ENCODE measurements at places on chromosomes 1 and 21. TPM values are rescaled to one million over a fixed set of nuclear protein-coding genes. Genes with fewer than 3 reads are reported as not detected.

DNA sequence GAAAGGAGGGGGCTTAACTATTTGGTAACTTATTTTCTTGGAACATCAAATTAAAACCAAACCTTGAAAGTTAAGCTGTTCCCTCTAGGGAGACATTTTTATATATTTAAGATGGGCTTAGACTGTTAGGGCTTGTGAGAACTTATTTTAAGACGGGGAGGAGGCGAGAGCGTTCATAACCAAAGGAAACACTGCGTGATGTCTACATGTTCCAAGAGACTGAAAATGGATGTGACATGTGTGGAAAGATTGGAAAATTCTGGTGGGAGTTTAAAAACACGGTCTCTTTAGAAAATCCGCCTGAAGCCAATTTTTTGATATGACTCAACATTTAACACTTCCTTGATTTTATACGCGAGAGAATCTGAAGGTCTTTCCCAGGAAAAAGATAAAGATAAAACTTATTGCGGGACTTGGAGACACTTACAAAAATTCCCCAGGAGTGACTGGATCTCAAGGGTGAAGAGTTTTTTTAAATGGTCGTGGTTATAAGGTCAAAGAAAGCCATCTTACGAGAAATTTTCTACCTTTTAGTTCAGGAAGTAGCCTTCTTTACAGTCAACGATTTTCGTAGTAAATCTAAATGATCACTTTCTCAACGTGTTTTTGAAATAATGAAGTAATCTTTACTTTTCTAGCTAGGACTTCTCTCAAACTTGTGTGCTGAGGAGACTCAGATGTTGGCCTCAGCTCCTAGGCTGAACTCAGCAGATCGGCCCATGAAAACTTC, 828 bp downstream of the PNRC2 start:
- no peaks in the 10 kb centered on the region for H3K27me3 ChIP-seq
- peaks cover 36% of the 10 kb centered on the region for H3K36me3 ChIP-seq
- H3K27ac ChIP-seq = peak overlapping the region; percentile 100
- H3K4me3 ChIP-seq = peak overlapping the region; percentile 99
- peaks cover 57% of the 10 kb centered on the region for H3K4me1 ChIP-seq
- no peak for DNase-seq

Gene APCS
- not detected for total RNA-seq

Gene TMEM51
- total RNA-seq = not detected

DNA sequence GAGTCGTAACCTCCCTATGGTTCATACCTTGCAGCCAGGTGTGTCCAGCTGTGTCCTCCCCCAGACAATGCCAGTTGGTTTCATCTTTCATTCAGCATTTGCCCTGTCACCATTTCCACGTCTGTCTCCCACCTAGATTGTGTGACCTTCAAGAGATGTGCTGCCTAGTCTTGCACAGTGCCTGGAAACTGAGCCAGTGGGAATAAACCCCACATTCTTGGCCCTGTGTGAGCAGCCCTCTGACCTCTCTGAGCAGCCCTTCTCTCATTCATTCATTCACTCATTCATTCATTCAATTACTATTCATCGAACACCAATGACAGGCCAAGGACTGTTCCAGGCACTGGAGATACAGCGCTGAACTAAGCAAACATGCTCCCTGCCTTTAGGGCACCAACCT, 115.7 kb downstream of the GRIK3 start:
- H3K27me3 ChIP-seq = peaks cover 19% of the 10 kb centered on the region
- no peak overlapping the region for H3K27ac ChIP-seq
- DNase-seq = no peak
- H3K4me1 ChIP-seq = no peaks in the 10 kb centered on the region
- peaks cover 1% of the 10 kb centered on the region for H3K36me3 ChIP-seq
- H3K4me3 ChIP-seq = no peak overlapping the region

DNA sequence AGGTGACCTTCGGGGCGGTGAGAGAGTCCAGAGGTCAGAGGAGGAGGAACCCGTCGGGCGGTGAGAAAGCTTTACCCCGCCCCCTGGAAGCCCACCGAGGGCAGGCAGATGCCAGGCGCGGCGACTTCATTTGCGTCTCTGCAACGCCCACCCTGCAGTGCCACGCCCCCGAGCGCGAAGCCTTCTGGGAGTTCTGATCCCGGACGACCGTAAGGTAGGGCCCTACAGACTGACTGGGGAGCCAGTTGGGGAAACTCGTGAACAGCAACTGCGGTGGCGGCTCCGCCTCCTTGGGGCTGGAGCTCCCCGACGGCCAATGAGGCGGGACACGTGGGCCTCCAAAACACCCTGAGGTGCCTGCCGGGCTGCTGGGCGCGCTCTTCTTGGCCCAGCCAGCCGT, 46.0 kb upstream of the EDARADD start:
- H3K36me3 ChIP-seq = peaks cover 1% of the 10 kb centered on the region
- H3K4me3 ChIP-seq = no peak overlapping the region

- no peak overlapping the region for H3K4me3 ChIP-seq
- no peak for DNase-seq
- H3K36me3 ChIP-seq = no peaks in the 10 kb centered on the region
- no peaks in the 10 kb centered on the region for H3K27me3 ChIP-seq
- H3K4me1 ChIP-seq = no peaks in the 10 kb centered on the region
Observed at GRCh38 chr21:23017989-23018388, 2019.8 kb downstream of the NCAM2 start.

Gene DNAJC28
- 0.58 TPM for total RNA-seq

GRCh38 chr1:53895421-53895820, 1.4 kb downstream of the DIO1 start:
- no peak for DNase-seq
- no peak overlapping the region for H3K27ac ChIP-seq
- H3K36me3 ChIP-seq = no peaks in the 10 kb centered on the region
- no peak overlapping the region for H3K4me3 ChIP-seq

DNA sequence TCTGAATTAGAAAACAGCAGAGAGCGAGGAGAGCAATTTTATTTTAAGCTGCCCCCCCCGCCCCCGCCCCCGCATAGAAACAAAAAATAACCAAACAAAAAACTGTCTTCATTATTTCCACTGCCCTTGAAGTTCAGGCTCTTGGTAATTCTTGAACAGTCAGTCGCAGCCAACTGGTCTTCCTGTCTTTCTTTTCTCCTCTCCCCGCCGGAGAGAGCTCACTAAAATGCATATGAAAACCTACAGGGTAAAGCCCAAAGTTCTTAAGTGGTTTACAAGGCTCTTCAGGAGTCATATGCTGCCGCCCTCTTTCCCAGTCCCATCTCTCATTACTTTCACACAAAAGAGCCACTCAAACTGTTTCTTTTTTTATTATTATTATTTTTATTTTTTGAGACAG, 1.1 kb upstream of the ANKRD35 start:
- peak overlapping the region; percentile 34 for H3K4me3 ChIP-seq
- H3K27me3 ChIP-seq = peaks cover 26% of the 10 kb centered on the region
- peaks cover 14% of the 10 kb centered on the region for H3K4me1 ChIP-seq
- no peaks in the 10 kb centered on the region for H3K36me3 ChIP-seq
- DNase-seq = no peak
- H3K27ac ChIP-seq = no peak overlapping the region

DNA sequence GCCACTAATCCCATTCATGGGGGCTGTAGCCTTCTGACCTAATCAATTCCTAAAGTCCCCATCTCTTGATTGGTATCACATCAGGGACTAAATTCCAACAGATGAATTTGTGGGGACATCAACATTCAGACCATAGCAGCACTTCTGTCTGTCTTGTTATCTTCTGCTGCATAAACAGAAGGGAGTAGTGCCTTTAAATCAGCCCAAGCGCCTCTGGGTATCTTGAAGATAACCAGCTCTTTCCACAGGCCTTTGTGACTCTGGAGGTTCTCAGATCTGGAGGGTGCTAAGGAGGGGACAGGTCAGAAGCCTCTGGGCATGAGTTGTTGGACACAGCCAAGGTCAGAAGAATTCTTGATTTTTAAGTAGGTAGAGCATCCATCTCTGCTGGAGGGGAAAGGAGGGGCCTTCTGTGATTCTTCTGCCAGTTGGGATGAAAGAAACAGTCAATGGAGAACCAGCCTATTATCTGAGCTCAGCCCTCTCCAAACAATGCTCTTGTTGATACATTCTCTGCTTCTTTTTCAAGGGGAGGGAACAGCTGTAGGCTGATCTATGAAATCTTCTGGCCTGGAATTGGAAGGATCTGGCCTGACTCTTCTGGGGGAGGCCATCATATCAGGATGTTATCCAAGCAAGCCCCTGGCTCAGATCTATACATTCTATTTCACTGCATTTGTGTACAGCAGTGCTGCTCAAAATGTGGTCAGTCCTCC, 31.3 kb upstream of the LRIG2 start:
- H3K4me1 ChIP-seq = peaks cover 23% of the 10 kb centered on the region
- H3K27ac ChIP-seq = peak overlapping the region; percentile 21
- peaks cover 2% of the 10 kb centered on the region for H3K36me3 ChIP-seq
- H3K27me3 ChIP-seq = no peaks in the 10 kb centered on the region
- no peak overlapping the region for H3K4me3 ChIP-seq
- DNase-seq = no peak

Gene C1QB
- not detected for total RNA-seq

Gene INTS7
- 29.4 TPM for total RNA-seq

Gene MYBPH
- not detected for total RNA-seq

DNA sequence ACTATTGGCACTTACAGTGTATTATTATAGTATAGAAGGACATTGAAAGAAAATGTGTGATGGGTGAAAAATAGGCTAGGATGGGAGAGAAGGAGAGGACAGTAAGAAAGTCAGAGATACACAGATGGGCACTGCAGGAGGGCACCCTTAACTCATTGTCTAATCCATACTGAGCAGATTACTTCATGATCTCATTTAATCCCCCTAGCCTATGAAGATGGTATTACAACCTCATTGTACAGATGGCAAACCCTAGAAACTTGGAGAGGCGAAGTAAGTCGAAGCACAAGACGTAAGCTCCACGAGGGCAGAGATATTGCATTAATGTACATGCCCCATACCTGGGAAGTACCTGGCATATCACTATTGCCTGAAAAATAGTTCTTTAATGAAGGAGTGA, 346.9 kb upstream of the DAB1 start:
- H3K4me1 ChIP-seq = no peaks in the 10 kb centered on the region
- no peak overlapping the region for H3K27ac ChIP-seq
- no peaks in the 10 kb centered on the region for H3K36me3 ChIP-seq

DNA sequence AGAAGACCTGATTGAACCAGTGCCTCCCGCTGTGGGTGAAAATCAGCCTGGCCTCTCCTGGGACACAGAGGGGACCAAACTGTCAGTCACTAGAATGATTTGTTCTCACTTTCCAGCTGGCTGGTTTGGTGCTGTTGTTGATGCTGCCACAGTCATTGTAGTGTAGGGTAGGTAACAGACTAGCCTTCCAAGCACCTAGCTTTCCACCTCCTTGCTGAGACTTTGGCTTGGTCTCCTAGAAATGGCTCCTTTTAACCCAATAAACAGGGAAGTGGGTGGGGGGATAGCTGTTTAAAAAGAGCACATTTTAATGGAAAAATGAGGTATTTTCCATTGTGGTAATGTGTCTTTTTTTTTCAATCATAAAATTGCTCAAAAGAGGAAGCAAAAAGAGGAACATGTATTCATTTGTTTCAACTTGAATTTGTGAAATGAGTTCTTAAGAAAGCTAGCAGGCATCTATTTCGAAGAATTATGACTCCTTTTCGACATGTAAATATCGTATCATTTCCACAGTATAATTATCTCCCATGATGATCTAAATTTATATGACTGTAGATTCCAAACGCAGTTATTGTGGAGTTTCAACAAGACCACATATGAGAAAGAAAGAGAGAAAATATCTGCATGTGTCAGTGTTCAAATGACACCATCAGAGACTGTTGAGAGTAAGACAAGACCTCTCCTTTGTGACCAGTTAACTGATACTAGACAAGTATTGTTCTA, 190.1 kb downstream of the HLX start:
- H3K4me1 ChIP-seq = peaks cover 2% of the 10 kb centered on the region
- no peak for DNase-seq
- peak overlapping the region; percentile 74 for H3K27ac ChIP-seq
- no peak overlapping the region for H3K4me3 ChIP-seq
- H3K36me3 ChIP-seq = no peaks in the 10 kb centered on the region

DNA sequence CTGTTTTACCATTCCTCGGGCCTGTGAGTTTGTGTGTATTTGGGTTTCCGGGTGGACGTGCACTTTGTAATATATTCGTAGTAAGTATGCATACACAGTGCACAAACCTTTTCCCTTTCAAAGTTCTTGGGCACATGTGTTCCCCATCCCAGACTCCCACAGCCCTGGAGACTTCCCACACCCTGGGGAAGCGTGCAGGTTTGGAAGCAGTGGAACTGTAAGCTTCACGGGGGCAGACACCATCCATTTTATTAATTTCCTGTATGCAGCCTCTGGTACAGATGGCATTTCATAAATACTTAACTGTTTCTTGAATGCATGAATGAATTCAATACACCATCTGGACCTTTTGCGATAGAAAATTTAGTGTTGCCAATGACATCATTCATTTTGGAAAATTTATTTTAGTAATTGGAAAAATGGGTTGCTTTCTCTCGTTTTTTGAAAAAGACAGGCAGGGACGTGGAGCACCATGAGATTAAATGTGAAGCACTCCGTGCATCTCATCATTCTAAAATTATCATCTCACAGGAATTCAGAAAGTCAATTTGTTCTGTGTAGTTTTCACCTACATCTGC, 10.8 kb downstream of the ETS2 start:
- H3K4me1 ChIP-seq = peaks cover 5% of the 10 kb centered on the region
- H3K36me3 ChIP-seq = peaks cover 74% of the 10 kb centered on the region
- DNase-seq = no peak
- H3K27ac ChIP-seq = no peak overlapping the region
- no peak overlapping the region for H3K4me3 ChIP-seq
- no peaks in the 10 kb centered on the region for H3K27me3 ChIP-seq

GRCh38 chr1:232147215-232147614, 482.7 kb downstream of the SIPA1L2 start:
- no peak overlapping the region for H3K4me3 ChIP-seq
- H3K4me1 ChIP-seq = no peaks in the 10 kb centered on the region
- DNase-seq = no peak
- H3K27ac ChIP-seq = no peak overlapping the region
- H3K27me3 ChIP-seq = peaks cover 4% of the 10 kb centered on the region

Gene CR1
- not detected for total RNA-seq

GRCh38 chr1:218481116-218481775, 136.1 kb downstream of the TGFB2 start:
- no peak overlapping the region for H3K4me3 ChIP-seq
- H3K4me1 ChIP-seq = peaks cover 2% of the 10 kb centered on the region
- DNase-seq = no peak
- H3K36me3 ChIP-seq = no peaks in the 10 kb centered on the region

GRCh38 chr1:159970932-159971342, 16.9 kb upstream of the SLAMF9 start:
- no peak for DNase-seq
- H3K4me3 ChIP-seq = no peak overlapping the region
- H3K27ac ChIP-seq = no peak overlapping the region
- H3K4me1 ChIP-seq = no peaks in the 10 kb centered on the region

Gene FCRL1
- total RNA-seq = 0.74 TPM

DNA sequence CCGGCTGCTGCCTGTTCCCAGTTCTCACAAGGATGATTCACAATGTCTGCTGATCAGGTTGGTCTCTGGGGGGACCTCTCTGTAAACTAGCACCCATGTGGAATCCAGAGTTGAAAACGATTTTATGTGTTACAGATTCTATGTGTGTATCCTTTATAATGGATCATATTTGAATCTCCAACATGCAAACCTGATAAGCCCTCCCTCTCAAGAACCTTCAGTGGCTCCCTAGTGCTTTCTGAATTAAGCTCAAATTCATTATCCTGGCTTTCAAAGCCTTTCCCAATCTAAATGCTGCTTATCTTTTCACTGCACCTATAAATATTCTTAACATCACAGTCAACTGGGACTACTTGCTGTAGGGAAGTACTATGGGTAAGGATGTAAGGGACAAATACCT, 166.8 kb upstream of the USP24 start:
- no peaks in the 10 kb centered on the region for H3K36me3 ChIP-seq
- no peaks in the 10 kb centered on the region for H3K27me3 ChIP-seq
- DNase-seq = no peak
- no peak overlapping the region for H3K27ac ChIP-seq

- H3K27ac ChIP-seq = peak overlapping the region; percentile 59
- no peak for DNase-seq
- no peaks in the 10 kb centered on the region for H3K36me3 ChIP-seq
- H3K4me1 ChIP-seq = peaks cover 5% of the 10 kb centered on the region
Observed at GRCh38 chr1:62725255-62725654, 37.1 kb upstream of the DOCK7 start.

All from activated naive CD8-positive, alpha-beta T cell treated with anti-CD3 and anti-CD28 coated beads for 36 hours (primary cell).